Mammary epithelial cell (primary cell): ENCODE measurements at places on chromosomes 5 and 9. TPM values are rescaled to one million over a fixed set of nuclear protein-coding genes. Genes with fewer than 3 reads are reported as not detected.
A peak's percentile ranks its signal among the peaks of the same experiment; 100 is the strongest.

GRCh38 chr5:169939731-169940130 lies 40.6 kb downstream of the INSYN2B start:
- DNase-seq, result no peak

The FLT4 gene
- 0.07 TPM for polyA plus RNA-seq

- DNase-seq, result peak; percentile 6
Observed at GRCh38 chr5:103587185-103587748, 24.7 kb upstream of the NUDT12 start.

DNA sequence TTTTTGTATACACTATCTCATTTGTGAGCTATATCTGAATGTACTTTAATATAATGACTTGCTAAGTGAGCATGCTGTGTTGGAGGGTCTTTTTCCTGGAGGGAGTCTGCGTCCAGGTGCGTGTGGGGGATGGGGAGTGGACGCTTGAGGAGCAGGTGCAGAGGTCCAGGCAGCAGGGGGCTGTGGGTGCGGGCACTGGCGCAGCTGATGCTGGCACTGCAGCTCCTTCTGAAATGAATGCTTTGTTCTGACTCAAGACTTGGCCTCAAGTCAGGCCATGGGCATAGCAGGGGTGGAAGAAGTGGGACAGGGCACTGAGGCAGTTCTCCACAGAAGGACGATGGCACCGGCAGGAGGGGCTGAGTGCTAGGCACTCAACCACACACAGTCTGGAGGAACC lies 165.7 kb upstream of the IRX1 start:
- no peak for DNase-seq

The DRD1 gene
- not detected for polyA plus RNA-seq

The WDR38 gene
- polyA plus RNA-seq, result not detected

DNA sequence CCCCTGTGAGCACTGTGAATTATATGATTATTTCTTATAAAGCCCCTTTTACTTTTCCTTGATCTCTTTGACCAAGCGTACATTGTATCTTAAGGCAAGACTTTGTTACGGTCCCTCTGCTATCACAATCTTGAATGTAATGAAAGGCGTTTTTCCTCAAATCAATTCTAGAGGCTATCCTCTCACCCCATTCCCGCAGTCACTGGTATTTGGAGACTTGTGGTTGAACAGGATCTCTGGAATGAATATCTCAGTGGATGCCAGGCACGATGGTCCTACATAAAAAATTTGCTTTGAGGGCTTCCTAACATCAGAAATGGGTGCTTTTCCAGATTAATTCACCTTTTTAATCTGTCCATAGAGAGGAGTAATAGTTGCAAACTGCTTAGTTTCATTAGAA lies 151.4 kb upstream of the PAPPA start:
- no peak for DNase-seq

DNA sequence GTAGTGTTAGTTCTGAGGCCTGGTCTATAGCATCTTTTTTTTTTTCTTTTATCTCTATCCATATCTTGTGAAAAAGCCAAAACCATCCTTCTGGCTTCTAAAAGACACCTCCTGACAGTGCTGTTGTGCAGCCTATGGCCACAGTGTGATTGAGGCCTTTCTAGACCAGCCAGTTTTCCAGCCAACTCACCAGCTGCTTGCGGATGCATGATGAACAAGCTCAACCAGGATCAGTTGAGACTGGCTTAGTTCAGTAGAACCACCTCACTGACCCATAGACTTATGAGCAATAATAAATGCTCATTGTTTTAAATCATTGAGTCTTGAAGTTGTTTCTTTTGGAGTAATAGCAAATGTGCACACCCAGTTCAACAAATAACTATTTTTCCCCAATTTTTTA lies 296.9 kb downstream of the FAM170A start:
- DNase-seq, result peak; percentile 6

The PRR16 gene
- 4.6 TPM for polyA plus RNA-seq
